ENCODE measurements at places on chromosomes 3 and 15. TPM values are rescaled to one million over a fixed set of nuclear protein-coding genes. Genes with fewer than 3 reads are reported as not detected.

DNA sequence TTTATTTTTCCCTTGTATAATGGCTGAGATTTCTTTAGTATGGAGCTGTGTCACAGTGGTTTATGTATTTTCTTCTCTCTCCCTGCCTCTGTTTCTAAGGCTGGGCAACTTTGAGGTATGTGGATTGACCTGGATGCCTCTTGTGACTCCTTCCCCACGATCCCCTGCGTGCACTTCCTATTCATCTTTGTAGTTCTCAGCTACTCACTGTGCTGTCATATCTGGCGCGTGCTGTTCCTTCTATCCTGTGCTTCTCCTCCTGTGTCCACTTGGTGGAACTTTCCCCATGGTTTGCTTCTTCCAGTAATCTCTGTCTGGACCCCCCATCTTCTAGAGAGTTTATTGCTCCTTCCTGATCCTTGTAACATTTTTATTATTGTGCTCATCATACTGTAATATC lies 97.3 kb downstream of the AKAP13 start:
- no peak for DNase-seq

- DNase-seq, result no peak
Observed at GRCh38 chr15:92069308-92070250, 216.1 kb downstream of the SLCO3A1 start.

- DNase-seq, result no peak
Observed at GRCh38 chr3:17140670-17141505, 256.1 kb downstream of the PLCL2 start.

DNA sequence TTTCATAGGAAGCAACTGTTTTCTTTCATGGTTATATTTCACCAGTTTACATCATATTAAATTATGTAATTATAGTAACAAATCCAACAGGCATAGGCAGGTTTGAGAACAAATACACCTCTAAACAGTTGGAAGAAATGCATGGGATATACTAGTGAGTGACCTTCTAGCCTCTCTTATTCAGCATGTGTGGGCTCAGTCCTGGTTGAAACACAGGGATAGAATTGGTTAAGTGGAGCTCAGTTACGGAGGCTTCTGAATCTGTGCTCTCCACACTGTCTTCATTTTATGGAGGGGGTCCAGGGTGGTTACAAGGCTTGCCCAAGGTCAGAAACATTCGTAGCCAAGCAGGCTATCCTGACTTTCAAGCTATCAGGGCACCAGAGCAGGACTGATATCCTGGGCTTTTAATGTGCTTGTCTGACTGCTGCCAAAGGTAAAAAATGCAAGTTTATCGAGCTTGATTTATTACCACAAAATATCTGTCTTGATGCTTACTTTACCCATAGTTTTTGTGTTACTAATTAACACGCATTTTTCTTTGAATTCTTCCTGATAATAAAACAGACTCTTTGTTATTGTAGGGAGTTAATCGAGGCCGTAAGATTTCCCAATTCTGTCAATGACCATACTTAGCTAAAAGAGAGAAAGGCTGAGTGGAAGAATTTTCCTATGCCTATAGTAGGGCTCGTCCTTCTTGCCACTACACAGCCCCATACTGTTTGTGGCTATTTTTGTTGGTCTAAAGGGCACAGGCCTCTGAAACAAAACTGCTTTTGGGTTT lies 89.6 kb downstream of the FILIP1L start:
- no peak for DNase-seq

- DNase-seq, result no peak
Observed at GRCh38 chr3:187086831-187087230, 52.5 kb downstream of the RPL39L start.

DNA sequence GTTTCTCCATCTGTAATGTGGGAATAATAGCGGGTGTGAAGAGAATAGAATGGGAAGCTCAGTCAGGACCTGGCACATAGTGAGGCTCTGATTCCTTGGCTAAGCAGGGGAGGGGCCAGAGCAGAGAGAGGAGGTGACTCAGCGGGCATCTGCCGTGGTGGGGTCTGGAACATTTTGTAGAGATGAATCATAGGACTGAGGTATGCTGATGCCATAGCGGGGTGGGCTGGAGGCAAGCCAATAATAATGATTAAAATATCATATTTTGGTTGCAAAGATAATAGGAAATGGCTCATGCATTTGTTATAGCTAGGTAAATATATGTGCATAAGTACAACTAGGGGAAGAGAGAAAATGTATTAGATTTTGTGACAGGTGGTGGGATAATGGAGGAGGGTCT lies 11.2 kb downstream of the TGM4 start:
- DNase-seq, result no peak

DNA sequence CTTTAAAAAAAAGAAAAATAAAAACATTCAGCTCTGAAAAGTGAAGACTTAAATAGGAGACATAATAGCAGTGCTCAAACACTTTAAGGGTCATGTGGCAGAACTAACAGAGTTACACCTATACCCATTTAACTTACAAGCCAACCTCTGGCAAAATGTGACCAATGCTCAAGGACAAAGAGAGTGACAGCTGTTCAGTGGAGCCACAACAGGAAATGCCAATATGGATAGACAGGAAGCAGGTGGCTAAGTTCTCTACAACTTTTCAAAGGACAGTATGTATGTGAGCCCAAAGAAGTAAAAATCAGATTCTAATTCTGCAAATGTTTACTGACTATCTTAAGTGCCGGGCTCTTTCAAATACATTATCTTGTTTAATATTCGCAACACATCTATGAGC lies 3.4 kb downstream of the TMCC1 start:
- DNase-seq, result peak; percentile 22

Gene FBLN2
- not detected for total RNA-seq

- no peak for DNase-seq
Observed at GRCh38 chr3:32160706-32161214, 54.3 kb downstream of the GPD1L start.

DNA sequence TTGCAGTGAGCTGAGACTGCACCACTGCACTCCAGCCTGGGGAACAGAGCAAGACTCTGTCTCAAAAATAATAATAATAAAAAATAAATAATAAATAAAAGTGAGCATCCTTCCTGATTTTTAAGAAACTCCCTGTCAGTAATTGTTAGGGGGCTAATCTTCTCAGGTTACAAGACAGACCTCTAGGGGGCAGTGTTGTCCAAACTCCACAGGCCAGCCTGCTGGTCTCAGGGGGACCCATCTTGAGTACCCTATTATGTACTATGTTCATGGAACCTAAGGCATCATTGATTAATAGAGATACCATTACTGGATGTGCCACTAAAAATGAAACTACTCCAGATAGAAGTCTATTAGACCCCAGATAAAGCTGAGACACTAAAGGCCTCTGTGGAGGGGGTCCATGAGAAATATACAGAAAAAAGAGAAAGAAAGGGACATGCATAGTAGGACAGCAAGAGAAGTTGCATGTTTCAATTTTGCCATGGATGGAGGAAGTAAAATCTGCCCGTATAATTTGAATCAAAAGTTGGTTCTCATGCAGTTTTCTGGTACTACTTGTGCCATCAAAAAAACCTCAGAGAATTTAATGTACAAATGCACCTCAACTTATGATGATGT lies 85.5 kb upstream of the CDV3 start:
- peak; percentile 53 for DNase-seq

Gene PYGO1
- 0.06 TPM for total RNA-seq

Gene RHCG
- total RNA-seq, result not detected

DNA sequence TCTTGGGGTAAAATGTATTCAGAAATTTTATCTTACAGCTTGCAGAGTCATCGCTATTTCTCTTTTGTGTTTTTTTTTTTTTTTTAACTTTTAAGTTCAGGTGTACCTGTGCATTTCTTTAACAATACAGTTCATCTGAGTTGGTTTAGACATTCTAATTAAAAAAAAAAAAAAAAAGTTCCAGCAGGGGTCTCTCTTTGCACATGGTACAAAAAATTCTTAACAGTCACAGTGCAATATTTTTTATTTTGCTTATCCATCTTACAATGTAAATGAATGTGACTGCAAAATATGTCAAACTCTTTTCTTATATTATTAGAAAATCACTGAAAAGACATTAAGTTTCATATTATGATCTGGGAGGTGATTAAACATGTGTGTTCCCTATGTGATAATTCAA lies 47.5 kb upstream of the SLC9A9 start:
- DNase-seq, result no peak

GRCh38 chr3:123267821-123268220 lies 66.1 kb downstream of the SEC22A start:
- DNase-seq, result no peak

DNA sequence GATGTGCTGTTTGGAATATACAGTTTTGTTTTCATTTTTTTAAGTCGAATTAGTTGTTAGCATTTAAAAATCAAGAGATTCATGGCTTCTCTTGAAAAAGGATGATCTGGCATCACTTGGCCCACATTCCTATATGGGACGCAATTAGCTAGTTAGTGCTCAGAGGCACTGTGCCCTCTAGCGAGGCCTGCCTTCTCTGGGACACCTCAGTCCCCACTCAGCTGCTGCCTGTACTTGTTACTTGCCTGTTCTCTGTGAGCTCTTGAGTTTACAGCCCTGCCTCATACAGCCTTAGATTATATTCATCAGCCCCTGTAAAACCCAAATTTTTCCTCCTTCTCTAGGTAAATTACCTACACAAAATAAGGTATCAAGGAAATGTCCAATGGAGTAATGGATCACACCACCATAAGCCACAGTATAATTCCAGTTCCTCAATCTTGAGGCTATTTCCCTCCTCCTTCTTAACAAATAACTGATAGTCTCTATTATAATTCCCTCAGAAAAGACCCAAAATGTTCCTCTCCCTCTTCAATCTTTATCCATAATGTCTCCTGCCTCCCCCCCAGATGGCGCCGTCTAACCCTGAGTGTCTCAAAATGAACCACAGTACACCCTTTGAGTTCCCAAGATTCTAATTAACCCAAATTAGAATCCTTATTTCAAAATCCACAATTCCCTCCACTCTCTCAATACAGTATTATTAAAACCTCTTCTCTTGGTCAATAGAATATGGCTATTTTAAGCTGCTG lies 2.7 kb downstream of the ZMAT3 start:
- peak; percentile 57 for DNase-seq

Gene CX3CR1
- total RNA-seq, result 1.5 TPM

- DNase-seq, result no peak
Observed at GRCh38 chr3:52237006-52237656, 1.8 kb downstream of the TWF2 start.

DNA sequence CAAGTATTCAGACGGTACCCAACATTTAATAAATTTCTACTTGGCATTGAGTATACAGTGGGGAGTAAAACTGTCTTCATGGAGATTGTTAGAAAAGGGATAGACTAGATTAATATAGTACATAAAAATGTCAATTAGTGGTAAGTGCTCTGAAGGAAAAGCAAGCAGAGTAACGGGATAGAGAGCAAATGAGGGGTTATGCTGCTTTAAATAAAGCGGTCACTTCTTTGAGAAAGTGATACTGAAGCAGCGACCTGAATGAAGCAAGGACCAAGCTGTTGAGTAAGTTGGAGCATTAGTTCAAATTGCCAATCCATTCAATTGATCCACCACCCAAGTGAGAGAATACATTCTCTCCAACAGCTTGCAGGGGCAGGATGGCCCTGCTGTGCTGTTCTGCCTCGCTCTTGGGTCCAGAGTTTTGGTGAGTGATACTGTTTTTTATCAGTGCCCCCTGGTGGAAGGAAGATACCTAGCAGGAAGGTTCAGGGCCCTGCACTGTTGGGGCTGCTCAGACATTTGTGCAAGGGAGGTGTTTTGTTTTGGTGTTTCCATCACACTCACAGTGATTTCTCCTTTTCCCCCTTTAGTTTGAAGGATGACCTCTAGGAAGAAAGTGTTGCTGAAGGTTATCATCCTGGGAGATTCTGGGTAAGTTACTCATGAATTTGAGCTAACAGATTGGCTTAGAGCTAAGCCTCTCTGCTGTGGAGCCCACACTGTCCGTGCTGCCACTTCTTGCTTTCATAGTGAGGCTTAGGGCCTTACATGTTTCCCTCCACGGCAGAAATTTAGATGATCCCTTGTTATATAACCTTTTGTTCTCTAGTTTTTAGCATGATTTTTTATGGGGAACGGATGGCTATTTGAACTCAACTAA lies 69.0 kb downstream of the RAB7A start:
- peak; percentile 80 for DNase-seq

Gene FETUB
- total RNA-seq, result not detected

DNA sequence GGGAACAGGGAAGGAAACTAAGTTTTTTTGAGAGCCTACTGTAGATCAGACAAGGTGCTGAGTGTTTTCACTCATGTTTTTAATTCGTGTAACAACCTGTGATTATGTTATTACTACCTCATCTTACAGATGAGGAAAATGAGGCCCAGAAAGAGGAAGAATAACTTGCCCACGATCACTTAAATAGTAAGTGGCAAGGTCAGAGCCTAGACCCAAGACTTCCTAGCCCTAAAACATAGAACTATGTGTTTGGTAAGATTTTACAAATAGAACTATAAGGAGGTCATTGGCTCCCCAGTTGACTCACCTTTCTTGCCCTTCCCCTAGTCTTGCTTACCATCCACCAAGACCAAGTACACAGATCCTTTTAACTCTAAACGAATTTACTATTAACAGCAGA lies 13.7 kb downstream of the SENP8 start:
- no peak for DNase-seq

DNA sequence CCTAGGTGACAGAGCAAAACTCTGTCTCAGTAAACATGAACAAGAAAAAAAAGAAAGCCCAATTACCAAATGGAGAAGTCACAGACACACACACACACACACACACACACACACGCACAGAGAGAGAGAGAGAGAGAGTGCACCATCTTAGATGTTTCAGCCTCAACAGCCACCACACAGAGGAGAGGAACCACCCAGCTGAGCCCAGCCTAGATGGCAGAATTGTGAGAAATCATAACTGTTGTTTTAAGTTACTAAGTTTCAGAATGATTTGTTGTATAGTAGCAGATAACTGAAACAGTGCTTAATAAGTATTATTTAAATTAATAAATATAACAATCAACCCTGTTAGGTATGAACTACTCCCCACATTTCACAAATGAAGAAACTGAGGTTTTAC lies 321.2 kb downstream of the ZNF621 start:
- no peak for DNase-seq

GRCh38 chr15:77067691-77068367 lies 3.1 kb downstream of the TSPAN3 start:
- DNase-seq, result no peak

- DNase-seq, result no peak
Observed at GRCh38 chr15:87686339-87686738, 570.2 kb downstream of the NTRK3 start.

DNA sequence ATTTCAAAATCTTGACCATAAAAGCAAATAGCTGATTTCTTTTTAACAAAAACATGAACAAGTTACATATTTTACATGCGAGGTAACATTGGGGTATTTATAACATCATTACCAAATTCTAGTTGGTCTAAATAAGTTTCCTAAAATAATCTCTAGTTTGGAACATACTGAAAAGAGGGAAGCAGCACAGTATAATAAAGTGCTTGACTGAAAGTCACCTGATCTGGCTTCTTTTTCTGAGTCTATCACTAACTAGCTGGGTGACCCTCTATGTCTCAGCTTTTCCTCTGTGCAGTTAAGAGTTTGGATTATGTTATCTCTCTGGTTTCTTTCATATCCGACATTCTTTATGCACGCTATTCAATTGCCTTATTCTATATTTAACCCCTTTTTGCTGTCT lies 19.8 kb upstream of the CNTN4 start:
- no peak for DNase-seq

GRCh38 chr3:54882129-54882833 lies 45.6 kb downstream of the LRTM1 start:
- no peak for DNase-seq

All from activated CD4-positive, alpha-beta T cell treated with anti-CD3 and anti-CD28 coated beads, Interleukin-2, amount 10 ng/mL, durations not matched to agents 7 days and 5 days (primary cell).